ENCODE measurements at places on chromosomes 2 and 18.

- no peak for DNase-seq
Measured at GRCh38 chr2:113324684-113325160, 46.0 kb upstream of the PAX8 start.

GRCh38 chr18:77129150-77129551 is 3.4 kb downstream of the MBP start:
- no peak for DNase-seq

DNA sequence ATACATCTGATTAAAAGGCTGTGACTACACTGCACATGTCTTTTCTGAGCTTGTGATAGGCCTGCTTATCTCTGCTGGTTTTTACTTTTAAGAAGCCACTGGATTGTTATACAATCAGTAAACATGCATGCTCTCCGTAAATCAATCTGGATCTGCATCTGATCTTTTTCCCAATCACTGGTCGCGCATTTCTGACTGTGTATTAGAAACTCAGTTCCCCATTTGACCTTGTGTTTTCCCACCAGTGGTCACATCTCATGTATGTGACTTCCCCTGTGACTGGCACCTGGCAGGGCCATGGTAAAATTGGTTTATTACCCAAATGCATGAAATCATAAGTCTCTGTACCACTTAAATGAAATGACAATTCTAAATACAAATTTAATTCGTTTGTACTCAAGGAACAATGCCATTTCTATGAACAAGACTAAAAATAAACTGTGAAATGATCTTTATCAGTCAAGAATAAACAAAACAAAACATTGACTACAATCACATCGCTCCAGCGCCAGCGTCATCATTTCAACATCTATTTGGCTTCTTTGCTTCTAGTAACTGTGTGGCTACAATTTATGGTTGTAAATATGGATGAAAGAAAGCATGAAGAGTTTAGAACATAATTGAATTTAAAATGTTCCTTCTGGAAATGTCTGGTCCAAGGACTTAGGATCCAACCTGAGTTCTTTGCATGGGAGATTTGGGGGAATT is 396.6 kb upstream of the TRIB2 start:
- DNase-seq: no peak

- no peak for DNase-seq
Measured at GRCh38 chr18:52163478-52163877, 176.5 kb upstream of the DCC start.

DNA sequence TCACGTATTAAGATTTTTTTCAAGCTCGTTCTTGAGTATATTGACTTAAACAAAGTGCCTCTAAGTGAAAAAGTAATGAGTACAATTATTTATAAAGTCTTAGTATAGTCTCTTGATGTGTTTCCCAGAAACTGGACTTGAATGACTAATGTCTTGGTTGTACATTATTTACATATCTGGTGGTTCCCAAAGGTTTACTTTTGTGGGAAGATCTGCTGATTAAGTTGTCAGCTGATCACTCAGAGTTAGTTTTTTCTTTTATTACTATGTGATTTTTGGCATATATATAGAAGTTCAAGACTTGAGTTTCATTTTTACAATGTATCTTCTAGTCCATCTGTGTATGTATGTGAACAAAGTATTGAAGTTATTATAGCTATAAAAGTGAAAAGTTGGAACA is 29.5 kb downstream of the RNF144A start:
- DNase-seq: no peak

DNA sequence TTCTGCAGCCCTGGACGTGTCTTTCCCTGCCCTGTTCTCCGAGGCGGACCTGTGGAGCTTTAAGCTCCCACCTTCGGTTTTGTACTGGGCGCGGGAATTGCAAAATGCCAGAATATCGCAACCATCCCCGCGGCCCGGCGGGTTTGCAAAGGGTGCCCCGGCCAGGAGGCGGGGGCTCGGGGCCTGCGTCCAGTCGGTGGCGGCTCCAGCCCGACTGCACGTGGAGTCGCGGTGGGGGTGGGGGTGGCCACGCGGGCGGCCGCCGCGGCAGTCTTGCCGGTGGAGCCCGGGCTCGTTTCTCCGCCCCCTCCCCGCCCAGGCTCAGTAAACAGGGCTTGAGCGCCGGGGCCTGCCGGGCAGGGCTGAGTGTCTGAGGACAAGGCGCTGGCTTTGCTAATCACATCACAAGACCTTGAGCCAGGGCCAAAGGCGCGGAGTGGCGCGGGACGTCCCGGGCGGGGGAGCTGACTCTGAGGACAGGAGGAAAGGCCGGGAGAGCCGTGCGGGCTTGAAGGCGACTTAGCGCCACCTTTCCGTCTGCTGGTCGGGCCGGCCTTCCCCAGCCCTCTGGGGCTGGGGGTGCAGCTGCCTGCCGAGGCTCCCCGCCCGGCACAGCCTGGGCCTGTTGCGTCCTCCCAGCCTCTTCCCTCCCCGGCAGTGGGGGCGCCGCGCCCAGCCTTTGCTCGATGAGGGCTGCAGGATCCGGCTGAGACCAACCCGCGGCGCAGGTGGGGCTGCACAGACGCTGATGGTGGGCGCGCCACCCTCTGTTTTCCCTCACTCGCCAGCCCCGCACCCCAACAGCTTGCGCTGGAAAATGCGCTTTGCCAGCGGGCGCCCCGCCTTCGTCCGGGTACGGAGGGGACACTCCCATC is 786 bp upstream of the ZFP36L2 start:
- DNase-seq: peak; percentile 81

- no peak for DNase-seq
Measured at GRCh38 chr18:78192054-78192453, 787.6 kb upstream of the SALL3 start.

DNA sequence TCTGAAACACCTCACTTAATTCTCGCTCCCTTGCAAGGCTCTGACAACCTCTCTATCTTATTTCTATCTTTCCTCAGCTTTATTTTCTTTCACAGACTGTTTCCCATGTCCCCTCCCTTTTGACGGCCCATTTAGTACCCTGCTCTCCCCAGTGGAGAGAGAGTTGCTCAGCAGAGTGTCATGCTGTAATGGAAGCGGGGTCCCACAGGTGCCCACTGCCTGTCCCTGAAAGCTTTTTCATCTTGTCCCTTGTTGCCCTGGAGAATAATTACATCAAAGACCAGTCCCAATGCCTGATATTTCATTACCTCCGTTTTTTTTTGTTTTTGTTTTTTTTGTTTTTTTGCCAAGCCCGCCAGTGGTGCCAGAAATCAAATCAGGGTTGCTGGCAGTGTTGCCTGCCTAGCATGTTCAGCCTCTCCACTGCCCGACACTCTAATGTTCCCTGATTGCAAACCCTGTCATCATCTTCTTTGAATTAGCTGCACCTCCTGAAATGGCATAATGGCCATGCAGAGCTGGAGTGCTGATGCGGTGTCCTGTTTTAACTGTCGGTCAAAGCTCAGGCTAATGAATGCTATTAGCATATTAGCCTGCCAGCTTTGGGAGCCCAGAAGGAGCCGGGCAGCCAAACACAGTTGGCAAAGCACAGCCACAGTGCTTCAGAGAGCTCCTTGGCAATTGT is 71.2 kb upstream of the CAVIN2 start:
- DNase-seq: no peak

GRCh38 chr2:8872821-8873432 is 35.5 kb upstream of the KIDINS220 start:
- peak; percentile 55 for DNase-seq

GRCh38 chr2:212536817-212537725 is 1.5 kb downstream of the ERBB4 start:
- no peak for DNase-seq
